ENCODE measurements at places on chromosomes 7 and 10.

DNA sequence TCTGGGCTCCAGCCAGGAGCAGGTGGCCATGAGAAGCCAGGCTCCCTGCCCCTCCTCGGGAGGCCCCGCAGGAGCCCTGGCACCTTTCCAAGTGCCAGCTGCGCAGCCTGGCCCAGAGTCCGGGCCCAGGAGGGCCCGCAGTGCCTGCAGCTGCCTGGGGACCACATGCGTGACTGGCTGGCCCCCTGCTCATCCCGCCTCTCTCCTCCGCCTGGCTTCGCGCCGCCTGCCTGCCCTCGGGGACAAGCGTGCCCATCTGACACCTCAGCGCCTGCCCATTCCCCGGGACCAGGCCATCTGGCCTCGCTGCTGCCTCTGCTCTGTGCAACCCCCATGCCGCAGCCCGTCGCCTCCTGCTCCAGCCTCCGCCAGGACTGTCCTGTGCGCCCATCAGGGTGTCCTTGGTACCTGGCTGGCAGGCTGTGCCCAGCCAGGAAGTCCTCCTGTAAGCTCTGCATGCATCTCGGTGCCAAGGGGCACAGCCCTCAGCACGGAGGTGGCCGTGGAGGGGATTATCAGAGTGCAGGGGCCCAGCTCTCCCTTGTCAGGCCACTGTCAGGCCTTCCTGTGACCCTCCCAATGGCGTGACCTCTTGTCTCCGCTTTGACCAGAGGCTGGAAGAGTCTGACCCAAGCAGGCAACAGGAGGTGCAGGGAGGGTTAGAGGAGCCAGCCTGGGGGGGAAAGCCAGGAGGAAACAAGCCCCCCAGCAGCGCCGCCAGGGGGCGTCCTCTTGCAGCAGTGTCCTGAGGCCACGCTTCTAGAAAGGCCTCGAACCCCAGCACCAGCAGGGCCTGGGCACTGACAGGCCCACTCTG, 50.5 kb downstream of the TMEM209 start:
- no peak for DNase-seq

DNA sequence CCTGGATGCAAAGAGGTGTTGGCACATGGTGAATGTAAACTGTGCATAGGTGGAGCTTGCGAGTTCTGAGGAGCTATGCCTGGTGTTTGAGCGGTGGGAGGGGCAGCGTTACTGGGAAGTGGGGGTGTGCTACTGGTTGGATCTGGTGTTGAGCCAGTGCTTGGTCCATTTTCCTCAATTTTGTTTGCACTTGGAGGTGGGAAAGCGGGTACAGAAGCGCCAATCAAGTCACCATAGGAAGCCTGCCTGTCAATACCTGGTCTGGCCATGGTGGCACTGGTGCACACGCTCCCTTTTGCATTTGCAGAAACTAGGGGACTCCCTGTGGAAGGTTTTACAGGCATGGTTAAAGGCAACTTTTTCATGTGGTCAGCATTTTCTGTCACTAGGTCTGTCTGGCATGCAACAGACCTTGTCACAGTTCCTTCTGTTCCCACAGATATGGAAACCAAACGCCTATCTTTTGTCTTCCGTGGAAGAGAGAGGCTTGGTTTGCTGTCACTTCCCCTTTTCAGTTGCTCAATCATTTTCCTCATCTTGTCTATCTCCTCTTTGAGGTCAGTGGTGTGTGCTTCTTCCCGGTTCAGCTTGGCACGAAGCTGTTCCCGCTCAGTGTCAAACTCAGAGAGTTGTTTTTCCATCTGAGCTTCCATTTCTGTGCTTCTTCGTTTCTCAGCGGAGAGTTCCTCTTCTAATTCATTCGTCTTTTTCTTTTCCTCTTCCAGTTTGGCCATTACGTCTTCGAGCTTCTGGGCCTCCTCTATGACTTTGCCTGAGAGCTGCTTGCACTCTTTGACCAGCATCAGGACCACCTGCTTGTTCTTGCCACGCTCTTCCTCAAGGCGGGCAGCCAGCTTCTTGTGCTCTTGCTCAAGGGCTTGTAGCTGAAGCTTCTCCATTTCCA, 81.1 kb downstream of the CTTNBP2 start:
- DNase-seq, result no peak

DNA sequence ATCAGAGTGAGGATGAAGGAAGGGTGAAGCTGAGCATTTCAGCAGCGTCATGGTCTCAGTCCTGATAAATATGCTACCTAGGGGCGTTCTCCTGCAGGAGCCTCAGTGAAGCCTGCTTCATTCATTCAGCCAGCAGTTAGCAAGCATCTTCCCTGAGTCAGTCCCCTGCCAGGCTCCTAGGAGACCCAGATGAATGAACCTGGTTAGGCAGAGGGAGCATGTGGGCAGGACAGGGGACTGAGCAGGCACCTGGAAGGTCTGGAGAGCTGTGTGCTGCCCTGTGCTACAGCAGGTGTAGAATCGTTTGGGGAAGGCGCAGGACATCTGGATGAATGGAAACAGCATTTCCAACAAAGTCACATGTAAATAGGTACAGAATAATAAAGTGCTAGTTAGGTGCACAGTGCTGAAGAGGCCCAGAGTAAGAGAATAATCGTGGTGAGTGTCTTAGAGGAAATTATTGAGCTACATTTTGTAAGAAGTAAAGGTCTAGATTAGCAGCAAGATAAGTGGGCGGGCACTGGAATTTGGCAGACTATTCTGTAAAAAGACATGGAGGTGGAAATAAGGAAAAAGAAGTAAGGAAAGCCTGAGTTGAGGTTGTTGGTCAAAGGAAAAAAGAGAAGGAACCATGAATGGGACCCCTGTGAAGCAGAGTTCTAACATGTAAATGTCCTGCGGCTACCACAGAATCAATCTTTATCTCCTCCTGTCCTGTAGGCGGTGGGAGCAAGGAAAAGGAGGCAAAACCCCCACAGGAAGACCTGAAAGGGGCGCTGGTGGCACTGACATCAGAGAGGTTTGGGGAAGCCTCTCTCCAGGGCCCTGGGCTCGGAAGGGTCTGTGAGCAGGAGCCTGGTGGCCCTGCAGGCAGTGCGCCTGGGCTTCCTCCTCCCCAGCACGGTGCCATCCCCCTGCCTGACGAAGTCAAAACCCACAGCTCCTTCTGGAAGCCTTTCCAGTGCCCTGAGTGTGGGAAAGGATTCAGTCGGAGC, 12.0 kb downstream of the ZSCAN25 start:
- no peak for DNase-seq

DNA sequence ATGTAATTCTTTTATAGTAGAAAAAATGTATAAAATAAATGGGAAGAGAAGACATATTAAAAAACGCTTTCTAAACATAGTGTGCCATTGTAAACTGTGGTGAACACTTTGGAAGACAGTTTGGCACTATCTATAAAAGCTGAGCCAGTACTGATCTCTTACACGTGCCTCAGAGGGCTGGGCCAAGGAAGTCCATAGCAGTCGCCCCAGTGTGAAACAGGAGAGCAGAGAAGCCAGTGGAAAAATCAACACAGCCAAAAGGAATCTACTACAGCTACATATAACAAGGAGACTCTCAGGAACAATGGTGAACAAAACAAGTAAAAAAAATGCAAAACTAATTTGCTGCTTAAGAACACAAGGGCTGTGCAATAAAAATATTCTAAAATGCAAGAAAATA, 20.6 kb downstream of the SEPHS1 start:
- no peak for DNase-seq

GRCh38 chr10:44619521-44619920, 234.6 kb upstream of the CXCL12 start:
- DNase-seq, result no peak

DNA sequence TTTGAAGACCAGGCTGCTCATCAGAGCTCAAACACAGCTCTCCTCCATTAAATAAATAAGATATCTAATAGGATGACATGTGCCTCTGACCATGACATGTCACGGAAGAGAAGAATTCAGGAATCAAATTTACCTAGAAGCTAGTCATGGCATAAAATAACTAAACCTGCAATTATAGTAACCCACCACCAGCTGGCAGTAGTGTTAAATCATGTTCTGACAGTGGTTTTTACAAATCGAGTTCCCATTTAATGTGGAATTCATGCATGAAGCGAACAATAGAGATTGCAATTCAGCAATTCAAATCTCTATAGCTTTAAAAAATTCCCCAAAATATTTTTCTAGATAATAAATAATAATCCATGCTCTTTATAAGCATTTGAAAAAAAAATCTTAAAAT, 74.6 kb upstream of the IKZF1 start:
- DNase-seq, result no peak

GRCh38 chr7:11648101-11648500, 183.9 kb downstream of the THSD7A start:
- DNase-seq, result no peak

DNA sequence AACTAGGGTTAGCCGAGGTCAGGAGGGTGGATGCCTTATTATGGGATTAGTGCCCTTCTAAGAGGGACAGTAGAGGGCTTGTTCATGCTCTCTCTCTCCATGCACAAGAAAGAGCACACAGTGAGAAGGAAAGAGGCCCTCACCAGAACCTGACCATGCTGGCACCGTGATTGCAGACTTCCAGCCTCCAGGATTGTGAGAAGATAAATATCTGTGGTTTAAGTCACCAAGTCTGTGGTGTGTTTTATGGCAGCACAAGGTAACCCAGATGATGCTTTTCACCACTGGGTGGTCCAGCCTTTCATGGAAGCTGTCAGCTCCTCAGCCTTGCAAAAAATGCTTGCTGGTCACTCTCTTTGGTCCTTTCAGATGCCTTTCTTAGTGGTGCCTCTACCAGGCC, 175.9 kb downstream of the ANKRD30A start:
- DNase-seq, result no peak

- no peak for DNase-seq
These were observed 33.3 kb downstream of the GET4 start for GRCh38 chr7:909358-910329.

- DNase-seq, result no peak
These were observed 42.2 kb downstream of the BMPR1A start for GRCh38 chr10:86798611-86799010.

GRCh38 chr10:72906446-72906845, 12.9 kb downstream of the OIT3 start:
- DNase-seq, result no peak

GRCh38 chr10:129114588-129114987, 352.5 kb upstream of the MGMT start:
- no peak for DNase-seq

DNA sequence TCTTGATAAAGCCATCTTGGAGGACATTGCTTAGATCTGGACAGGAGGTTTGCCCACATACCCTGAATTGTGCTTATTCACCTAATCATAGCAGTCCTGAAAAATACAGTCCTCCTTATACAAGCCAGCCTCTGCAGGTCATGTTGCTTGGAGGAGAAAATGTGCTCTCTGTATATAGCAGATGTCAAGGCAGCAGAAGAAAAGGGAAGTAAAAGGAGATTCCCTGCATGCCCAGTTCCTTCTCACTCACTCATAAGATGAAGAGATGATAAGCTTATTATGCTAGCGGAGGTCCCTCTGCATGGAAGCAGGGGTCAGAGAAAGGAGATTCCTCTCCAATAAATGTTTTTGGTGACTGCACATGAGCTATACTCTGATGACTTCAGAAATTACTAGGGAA, 458.8 kb upstream of the ZMIZ1 start:
- no peak for DNase-seq

GRCh38 chr7:5692845-5693278, 88.6 kb downstream of the RNF216 start:
- DNase-seq, result no peak

DNA sequence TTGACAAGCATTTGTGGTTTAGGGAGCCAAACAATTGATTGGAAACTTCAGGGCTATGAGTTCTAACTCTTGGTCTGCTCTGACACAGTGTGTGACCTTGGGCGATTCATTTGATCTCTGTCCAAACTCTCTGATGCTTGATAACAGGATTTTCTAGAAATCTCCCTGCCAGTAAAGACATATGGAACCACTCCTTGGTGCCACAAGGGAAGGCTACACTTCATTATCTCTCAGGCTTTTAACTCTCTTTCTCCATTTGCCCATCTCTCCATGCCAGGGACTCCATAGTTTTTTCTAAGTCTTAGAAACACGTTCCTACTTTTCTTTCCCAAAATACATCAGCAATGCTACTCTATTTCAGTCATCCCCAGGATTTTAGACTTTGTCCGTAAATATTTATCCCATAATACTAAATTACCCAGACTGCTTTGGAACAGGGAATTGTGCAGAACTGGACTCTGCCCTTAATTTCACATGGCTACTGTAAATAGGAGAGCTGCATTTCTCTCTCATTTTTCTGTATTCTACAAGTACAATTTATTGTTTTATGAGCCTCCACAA, 488.2 kb downstream of the SUGCT start:
- no peak for DNase-seq

- DNase-seq, result no peak
These were observed 1.5 kb downstream of the DOCK4 start for GRCh38 chr7:112204499-112205342.

DNA sequence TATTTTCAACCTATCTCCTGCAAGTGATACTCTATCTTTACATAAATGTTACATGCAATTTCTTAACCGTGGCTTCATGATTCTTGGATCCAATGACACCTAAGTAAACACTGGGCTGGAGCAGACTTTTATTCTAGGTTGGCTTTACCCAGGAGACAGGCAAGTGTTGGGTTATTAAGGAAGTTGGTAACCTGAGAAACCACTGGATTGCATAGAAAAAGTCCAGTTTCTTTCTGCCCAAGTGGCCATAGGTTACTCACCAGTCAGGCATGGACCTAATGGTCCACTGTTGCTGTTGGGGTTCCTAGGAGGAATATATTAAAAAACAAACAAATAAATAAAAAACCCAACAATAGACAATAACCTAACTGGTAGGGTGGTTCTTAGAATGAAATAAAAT, 112.8 kb downstream of the SEMA3D start:
- no peak for DNase-seq

- no peak for DNase-seq
These were observed 16.4 kb upstream of the PDSS1 start for GRCh38 chr10:26681076-26681475.

DNA sequence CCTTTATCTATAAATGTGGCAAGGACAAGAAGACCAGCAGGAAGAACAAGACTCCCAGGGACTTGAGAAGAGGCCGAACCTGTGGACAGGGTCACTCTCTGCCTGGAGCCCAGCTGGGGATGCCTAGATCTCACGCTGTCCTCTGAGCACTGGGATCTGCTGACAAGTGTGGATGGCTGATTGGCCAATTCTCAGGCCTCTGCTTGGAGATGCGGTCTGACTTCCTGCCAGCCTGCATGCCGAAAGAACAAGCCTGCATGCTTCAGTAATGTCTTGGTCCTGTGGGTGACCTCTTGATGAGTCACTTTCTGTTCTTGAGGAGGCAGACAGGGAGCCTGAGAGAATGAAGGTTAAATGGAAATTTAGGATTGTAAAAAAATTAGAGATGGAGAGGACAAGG, 84.7 kb downstream of the TMEM178B start:
- no peak for DNase-seq

GRCh38 chr7:90830308-90830707, 234.2 kb downstream of the CDK14 start:
- DNase-seq, result no peak

DNA sequence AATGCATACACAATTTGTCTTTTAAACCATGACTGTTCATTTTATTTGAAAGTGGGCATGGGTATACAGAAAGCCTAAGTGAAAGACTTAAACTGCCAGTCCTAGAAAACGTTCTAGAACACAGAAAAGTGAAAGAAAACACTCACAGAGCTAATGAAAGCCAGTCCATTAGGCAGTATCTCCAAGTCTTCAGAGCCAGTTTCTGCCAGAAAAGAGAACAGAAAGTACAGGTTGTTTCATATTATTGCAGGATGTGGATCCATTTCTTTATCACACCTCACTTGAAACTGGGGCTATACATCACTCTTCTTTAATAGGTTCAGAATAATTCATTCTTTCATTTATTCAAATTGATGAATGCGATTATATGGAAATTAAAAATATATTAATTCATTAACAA, 7.7 kb downstream of the PON1 start:
- no peak for DNase-seq

All from activated T-cell treated with anti-CD3 and anti-CD28 coated beads for 1 hour (primary cell).